Activated naive CD8-positive, alpha-beta T cell treated with anti-CD3 and anti-CD28 coated beads, Interleukin-2, amount 10 ng/mL, durations not matched to agents 7 days and 5 days (primary cell): ENCODE measurements at places on chromosomes 12 and 14. TPM values are rescaled to one million over a fixed set of nuclear protein-coding genes. Genes with fewer than 3 reads are reported as not detected.

DNA sequence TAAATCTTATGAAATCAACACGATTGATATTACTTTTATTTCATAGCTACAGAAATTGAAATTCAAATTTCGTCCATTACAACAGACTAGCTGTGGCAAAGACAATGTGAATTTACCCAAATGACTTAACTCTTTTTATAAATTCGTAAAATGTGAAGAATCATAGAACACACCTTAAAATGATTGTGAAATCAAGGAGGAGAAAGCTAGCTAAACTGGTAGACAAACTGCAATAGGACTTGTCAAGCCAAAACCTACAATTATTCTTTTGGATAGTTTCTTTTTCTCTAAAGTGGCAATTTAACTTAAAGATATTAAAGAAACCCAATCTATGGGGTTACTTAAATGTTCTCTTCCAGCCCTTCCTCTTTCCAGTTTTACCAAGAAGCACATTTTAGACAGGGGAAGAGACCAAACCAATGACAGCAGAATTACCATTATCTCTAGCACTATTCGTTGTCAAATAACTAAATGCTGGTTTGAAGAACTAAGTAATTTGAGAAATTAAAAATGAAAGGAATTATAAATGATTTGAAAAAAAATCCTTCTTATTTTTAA is 807 bp upstream of the SLC16A7 start:
- no peak for DNase-seq

DNA sequence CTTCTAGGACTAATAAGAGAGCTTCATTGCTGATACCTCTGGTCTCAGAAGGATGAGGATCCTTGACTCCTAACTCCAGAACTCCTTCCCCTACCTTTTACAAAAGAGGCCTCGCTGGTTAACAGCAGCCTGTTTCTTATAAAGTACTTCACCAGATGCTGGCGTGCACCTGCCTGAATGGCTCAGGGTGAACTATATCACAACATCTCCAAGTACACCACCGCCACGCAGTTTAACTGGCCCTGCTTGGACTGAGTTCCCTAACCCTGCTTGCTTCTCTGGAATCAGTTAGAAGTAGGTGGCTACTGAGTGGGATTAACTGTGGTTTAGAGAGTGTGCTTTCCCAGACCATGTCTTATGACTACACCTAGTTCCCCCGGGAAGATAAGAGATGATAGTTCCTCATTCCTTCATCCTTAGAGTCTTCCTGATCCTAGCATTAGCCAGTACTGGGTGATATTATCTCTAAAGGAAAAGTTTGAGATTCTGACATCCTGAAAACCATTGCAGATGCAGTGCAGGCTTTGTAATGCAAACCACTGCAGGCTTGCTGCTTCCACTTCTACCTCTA is 3.0 kb downstream of the FOXJ2 start:
- DNase-seq = no peak

Gene INTS13
- 42.4 TPM for total RNA-seq

DNA sequence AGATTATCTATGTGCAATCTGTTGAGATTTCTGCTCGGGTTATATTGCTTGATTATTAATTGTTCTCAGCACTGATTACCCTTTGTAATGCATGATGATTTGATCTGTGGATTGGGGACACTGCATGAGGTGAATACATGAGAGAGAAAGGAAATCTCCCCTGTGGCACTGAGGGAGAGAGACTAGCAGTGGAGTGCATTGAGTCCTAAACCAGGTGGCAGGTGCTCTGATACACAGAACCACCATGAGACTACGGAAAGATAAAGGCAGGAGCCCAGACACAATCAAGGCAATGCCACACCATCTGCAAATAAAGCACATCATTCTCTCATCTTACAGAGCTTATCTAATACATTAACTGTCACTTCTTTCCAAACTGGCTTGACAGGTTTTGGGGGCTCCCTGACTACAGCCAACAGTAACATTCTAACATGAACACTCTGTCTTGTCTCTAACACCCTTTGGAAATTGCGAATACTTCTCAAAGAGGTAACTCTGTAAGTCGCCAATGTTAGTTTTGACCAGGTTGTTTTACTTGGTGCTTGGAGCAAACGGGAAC is 37.6 kb upstream of the TSPAN8 start:
- DNase-seq = no peak

DNA sequence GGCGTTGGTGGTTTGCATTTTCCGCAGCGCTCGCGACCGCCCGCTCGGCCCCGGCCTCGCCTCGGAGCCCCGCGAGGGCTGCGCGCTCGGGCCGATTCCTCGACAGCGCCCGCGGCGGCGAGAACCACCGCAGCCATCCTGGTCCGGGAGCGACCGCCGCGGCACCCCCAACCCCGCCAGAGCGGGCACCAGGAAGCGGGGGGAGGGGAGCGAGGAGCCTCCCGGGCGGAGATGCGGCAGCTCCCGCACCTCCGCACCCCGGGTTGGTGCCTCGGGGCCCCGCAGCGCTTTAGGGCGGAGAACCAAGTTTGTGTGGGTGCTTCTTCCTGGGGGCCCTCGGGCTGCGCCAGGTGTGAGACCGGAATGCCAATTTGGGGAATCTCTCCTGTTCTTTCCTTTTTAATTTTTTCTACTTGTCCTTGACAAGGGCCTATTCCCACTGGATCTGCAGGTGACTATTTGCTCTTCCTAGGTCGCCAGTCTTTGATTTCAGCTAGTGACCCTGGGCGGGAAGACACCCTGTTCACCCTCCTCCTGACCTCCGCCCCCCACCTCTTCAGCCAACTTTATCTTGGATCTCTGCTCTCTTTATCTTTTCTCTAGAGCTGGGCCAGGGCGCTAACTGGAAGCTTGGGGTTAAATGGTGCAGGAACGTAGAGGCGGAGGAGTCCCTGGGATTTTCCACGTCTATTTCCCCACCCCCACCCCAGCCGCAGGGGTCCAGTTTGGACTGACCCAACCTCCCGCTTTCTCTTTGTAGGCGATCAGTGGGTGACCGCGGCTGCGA is at the start of gene SOCS2:
Gene SOCS2, plus strand, starts transcription at position 751 of the 787 bp plus-strand sequence. CDS start 223 bp downstream, outside the sequence.
- peak; percentile 73 for DNase-seq

Gene TAS2R50
- 1.4 TPM for total RNA-seq

- no peak for DNase-seq
Observed at GRCh38 chr12:63900922-63901793, 56.7 kb downstream of the SRGAP1 start.

DNA sequence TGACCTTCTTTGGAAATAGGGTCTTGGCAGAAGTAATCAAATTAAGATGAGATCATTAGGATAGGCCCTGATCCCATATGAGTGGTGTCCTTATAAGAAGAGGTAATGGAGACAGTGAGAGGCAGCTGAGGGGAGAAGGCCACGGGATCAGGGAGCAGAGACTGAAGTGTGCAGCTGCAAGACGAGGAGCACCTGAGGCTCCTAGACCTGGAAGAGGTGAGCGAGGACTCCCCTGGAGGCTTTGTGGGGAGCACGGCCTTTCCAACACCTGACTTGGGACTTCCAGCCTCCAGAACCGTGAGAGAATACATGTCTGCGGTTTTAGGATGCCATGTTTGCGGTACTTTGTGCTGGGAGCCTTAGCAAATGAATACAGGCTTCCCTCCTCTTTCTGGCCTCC is 37.5 kb downstream of the LRTM2 start:
- no peak for DNase-seq

DNA sequence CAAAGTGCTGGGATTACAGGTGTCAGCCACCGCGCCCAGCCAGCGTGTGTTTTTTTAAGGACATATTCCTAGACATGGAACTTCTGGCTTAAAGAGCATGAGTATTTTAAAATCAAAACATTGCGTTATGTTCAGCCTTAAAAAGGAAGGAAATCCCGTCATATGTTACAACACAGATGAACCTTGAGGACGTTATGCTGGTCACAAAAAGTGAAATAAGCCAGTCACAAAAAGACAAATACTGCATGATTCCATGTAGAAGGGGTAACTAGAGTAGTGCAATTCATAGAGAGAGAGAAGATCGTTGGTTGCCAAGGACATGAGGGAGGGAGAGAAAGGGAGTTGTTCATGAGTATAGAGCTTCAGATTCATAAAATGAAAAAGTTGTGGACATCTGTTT is 53.9 kb downstream of the ACACB start:
- no peak for DNase-seq

- DNase-seq = no peak
Observed at GRCh38 chr12:19095756-19096480, 33.6 kb upstream of the PLEKHA5 start.

- no peak for DNase-seq
Observed at GRCh38 chr12:19003987-19004619, 125.4 kb upstream of the PLEKHA5 start.

Gene CLECL1
- total RNA-seq = 0.72 TPM

GRCh38 chr14:66254038-66254437 is 232.1 kb upstream of the CCDC196 start:
- no peak for DNase-seq

Gene LRRC43
- not detected for total RNA-seq

Gene CFAP251
- total RNA-seq = 1.4 TPM

DNA sequence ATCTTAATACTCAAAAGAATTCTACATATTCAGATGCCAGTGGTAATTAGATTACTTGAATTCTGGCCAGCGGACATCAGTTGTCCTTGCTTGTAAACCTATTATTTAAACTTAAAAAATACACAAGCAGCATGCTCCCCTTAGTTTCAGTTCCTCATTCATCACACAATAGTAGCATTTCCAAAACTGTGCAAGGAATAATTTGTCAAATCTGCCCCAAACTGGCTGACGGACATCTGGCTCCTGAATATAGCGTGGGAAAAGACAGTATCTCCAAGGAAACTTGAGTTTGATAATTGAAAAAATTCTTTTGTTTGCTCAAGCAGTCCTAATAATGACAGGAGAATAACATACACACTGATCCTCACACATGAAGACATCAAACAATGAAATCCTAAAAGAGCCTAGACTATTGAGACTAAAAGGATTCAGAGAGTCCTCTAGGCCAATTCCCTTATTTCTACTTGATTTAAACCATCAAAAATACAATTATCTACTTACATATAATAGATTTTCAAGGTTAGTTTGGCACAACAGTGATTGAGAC is 90.4 kb downstream of the KIF21A start:
- no peak for DNase-seq

GRCh38 chr14:52175982-52176502 is 91.5 kb upstream of the PTGDR start:
- no peak for DNase-seq

- no peak for DNase-seq
Observed at GRCh38 chr12:1650260-1650977, 21.4 kb downstream of the WNT5B start.

DNA sequence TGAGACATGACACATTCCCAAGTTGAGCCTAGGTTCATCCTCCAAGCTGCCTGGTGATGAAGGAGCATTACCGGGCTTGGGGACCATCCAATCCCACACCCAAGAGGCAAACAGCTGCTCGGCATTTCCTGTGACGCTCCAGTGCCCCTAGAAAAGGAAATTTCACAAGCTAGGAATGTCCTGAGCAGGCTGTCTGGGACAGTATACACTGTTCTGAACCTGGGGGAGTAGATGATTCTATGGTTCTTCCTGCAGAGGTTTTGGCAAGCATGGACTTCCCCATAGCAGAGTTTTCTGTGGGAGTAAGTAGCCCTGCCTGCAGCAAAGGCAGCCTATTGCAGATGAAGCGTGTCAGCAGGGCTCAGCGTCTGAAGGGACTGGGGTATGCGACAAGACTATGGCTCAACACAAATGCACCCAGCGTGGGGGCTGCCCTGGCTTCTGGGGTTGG is 47.4 kb upstream of the SRSF5 start:
- no peak for DNase-seq

- DNase-seq = no peak
Observed at GRCh38 chr14:100348253-100348729, 25.2 kb downstream of the SLC25A47 start.

DNA sequence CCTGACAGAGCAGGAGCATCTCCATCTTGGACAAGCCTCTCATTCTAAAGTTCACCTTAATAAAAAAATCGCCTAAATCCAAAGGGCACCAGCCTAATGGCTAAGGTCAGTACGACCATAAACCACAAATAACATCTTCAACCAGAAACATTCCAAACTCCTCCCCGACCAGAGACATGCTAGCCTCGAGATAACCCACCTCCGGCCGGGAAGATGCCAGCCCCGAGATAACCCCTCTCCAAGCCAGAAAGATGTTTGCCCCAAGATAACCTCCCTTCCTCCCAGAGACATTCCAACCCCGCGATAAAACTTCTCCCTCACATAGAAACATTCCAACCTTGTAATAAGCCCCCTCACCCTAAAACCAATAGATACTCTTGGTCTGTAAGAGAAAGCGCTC is 86.8 kb upstream of the PKP2 start:
- DNase-seq = no peak

Gene NTS
- total RNA-seq = not detected

- peak; percentile 36 for DNase-seq
Observed at GRCh38 chr12:68036642-68037041, 47.4 kb downstream of the IFNG-AS1 start.

Gene ALG10B
- total RNA-seq = 11.3 TPM

DNA sequence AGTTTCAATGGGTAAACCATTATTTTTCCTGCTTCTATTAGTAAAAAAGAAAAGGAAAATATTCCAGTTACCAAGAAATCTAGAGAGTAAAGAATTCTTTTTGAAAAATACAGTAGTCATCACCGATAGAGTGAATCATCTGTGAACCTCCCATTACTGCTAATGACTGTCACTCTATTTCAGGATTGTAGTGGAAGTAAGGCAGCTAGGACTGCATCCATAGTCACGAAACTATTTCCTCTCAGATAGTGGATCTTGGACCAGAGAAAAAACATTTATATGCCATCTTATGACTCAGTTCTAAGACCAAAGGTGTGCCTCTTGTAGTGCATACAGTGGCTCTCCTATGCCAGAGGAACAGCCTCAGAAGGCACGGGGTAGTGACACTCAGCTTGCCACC is 173.9 kb upstream of the PLEKHA5 start:
- DNase-seq = no peak

GRCh38 chr14:96238676-96239265 is 17.2 kb upstream of the BDKRB1 start:
- no peak for DNase-seq

GRCh38 chr14:89365061-89365801 is 51.8 kb downstream of the FOXN3 start:
- DNase-seq = peak; percentile 39

DNA sequence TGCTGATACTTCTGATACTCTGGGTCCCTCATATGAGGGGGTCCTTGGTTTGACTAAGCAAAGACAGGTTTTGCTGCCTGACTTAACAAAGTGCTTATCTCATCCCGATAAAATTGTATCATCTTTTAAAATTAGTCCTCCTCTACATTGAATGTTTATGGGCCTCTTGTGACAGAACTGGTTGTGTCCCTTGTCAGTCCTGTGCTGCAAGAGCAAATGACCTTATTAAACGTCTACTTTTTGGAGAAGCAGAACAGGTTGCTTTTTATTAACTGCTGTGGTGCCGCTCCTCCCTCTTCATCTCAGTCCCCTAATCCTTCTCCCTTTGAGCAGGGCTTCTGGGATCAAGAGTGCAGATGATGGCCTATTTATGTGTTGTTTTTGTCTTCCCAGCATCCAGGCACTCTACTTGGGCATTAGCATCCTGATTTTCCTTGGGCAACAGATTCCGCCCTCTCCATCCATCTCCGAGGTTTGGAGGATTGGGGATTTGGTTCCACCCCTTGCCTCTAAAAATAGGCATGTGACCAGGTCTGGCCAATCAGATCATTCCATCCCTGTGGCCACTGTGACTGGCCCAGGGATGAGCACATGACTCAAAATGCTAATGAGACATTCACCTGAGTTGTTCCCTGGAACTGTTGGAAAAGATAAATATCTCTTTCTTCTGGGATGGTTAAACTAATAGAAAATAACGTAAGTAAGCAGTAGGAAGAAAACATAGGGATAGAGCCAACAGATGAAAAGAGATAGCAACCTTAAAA is 2.9 kb upstream of the DENR start:
- DNase-seq = no peak

Gene PIWIL1
- total RNA-seq = not detected

Gene AMHR2
- not detected for total RNA-seq

GRCh38 chr12:13670285-13670866 is 311.0 kb downstream of the GRIN2B start:
- DNase-seq = no peak
